ENCODE measurements at places on chromosomes 1 and 21. TPM values are rescaled to one million over a fixed set of nuclear protein-coding genes. Genes with fewer than 3 reads are reported as not detected.

Gene DNAJC11
- 32.5 TPM for total RNA-seq

Gene DNASE2B
- not detected for total RNA-seq

Gene AMY1B
- total RNA-seq, result not detected

GRCh38 chr1:200838676-200839445 lies 33.9 kb upstream of the GPR25 start:
- no peak overlapping the region for H3K27ac ChIP-seq
- H3K4me1 ChIP-seq, result no peaks in the 10 kb centered on the region
- H3K27me3 ChIP-seq, result no peaks in the 10 kb centered on the region

- no peaks in the 10 kb centered on the region for H3K27me3 ChIP-seq
- DNase-seq, result peak; percentile 88
- peak within 1 kb of the TSS; percentile 85 for H3K4me3 ChIP-seq
- no peaks in the 10 kb centered on the region for H3K36me3 ChIP-seq
Measured at GRCh38 chr1:108199781-108200686, at the start of gene SLC25A24. Gene SLC25A24, minus strand, starts transcription at chr1:108200343. Its CDS starts 205 bp downstream, at chr1:108200138.

- DNase-seq, result no peak
- no peaks in the 10 kb centered on the region for H3K27me3 ChIP-seq
- H3K36me3 ChIP-seq, result no peaks in the 10 kb centered on the region
- H3K4me3 ChIP-seq, result no peak overlapping the region
Measured at GRCh38 chr1:182301026-182301436, 90.6 kb downstream of the GLUL start.

GRCh38 chr1:55321942-55322341 lies 106.8 kb upstream of the USP24 start:
- no peak for DNase-seq
- H3K4me1 ChIP-seq, result no peaks in the 10 kb centered on the region
- H3K36me3 ChIP-seq, result no peaks in the 10 kb centered on the region
- H3K4me3 ChIP-seq, result no peak overlapping the region

- no peaks in the 10 kb centered on the region for H3K27me3 ChIP-seq
- no peak for DNase-seq
- no peak overlapping the region for H3K27ac ChIP-seq
- H3K36me3 ChIP-seq, result no peaks in the 10 kb centered on the region
- H3K4me1 ChIP-seq, result no peaks in the 10 kb centered on the region
Measured at GRCh38 chr1:171884475-171884874, 43.2 kb downstream of the DNM3 start.

DNA sequence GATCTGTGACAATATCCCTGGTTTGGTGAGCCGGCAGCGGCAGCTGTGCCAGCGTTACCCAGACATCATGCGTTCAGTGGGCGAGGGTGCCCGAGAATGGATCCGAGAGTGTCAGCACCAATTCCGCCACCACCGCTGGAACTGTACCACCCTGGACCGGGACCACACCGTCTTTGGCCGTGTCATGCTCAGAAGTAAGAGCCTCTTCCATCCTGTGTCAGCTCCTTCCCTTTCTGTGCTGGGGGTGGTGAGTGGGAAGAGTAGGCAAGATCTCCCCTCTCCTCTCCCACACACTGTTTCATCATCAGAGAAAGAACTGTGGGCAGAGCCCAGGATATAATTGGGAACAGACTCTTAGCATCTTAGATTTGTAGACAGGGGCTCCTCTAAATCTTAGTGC lies 6.1 kb downstream of the WNT2B start:
- peaks cover 13% of the 10 kb centered on the region for H3K27me3 ChIP-seq
- peaks cover 3% of the 10 kb centered on the region for H3K4me1 ChIP-seq
- DNase-seq, result no peak
- no peak overlapping the region for H3K27ac ChIP-seq

DNA sequence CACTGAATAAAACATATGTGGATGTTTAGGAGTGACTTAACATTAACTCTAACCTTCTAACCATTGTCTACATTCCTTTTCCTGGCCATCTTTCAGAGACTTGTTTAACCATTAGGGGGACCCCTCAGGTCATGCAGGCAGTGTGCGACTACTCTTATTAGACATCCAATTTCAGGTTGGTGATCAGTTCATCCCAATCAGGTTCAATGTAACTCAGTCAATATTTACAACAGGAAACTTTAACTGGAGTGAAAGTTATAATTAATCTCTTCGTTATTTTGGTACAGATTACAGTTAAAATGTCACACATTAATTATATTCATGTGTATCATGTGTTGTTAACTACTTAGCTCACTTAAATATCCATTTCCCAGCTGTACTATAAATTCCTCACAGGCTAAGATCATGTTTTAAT lies 68.8 kb upstream of the RGS1 start:
- H3K36me3 ChIP-seq, result no peaks in the 10 kb centered on the region
- no peak overlapping the region for H3K27ac ChIP-seq
- H3K27me3 ChIP-seq, result no peaks in the 10 kb centered on the region
- DNase-seq, result no peak

- no peaks in the 10 kb centered on the region for H3K27me3 ChIP-seq
- H3K27ac ChIP-seq, result no peak overlapping the region
- H3K4me1 ChIP-seq, result peaks cover 25% of the 10 kb centered on the region
- H3K4me3 ChIP-seq, result no peak overlapping the region
- DNase-seq, result no peak
- peaks cover 19% of the 10 kb centered on the region for H3K36me3 ChIP-seq
Measured at GRCh38 chr1:109542657-109543056, 3.0 kb downstream of the GPR61 start.

GRCh38 chr1:154198756-154199562 lies 7.1 kb upstream of the TPM3 start:
- no peaks in the 10 kb centered on the region for H3K4me1 ChIP-seq
- no peak overlapping the region for H3K4me3 ChIP-seq
- DNase-seq, result no peak
- no peaks in the 10 kb centered on the region for H3K36me3 ChIP-seq

GRCh38 chr1:241640149-241640866 lies at the start of the genes CHML and OPN3:
Gene CHML, minus strand, starts transcription at chr1:241640369. Its CDS starts 4,603 bp downstream, at chr1:241635766.
Gene OPN3, minus strand, starts transcription at chr1:241640369. Its CDS starts 115 bp downstream, at chr1:241640254.
- no peaks in the 10 kb centered on the region for H3K36me3 ChIP-seq
- H3K4me1 ChIP-seq, result peaks cover 6% of the 10 kb centered on the region
- no peaks in the 10 kb centered on the region for H3K27me3 ChIP-seq
- peak within 1 kb of the TSS; percentile 73 for H3K27ac ChIP-seq
- DNase-seq, result peak; percentile 82
